ENCODE measurements at places on chromosomes 4 and X.

- no peak for DNase-seq
Observed at GRCh38 chr4:95979961-95980876, 140.3 kb downstream of the PDHA2 start.

DNA sequence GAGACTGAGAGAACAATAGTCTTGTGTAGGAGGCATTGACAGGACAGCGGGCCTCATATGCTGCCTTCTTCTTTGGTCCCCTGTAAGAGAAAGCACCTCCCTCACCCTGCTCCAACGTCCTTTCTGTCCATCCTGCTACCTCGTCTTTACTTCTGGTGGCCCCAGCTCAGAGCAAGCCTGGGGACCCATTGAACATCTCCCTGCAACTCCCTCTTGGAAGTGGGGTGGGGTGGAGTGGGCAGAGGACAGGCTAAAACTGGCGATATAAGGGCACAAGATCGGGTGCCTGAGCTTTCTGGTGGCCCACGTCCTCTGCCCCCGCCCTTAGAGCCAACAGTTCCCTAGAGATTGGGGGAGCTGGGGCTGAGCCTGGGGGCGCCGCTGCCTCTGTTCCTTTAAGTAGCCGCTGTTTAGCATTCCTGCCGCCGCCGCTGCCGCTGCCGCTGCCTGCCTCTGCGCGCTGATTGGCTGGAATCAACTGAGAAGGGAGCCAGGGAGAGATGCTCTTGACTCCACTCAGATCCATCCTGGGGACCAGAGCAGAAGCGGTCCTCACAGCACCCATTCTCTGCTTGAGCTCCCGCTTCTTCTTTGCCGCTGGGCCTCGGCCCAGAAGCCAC, at the start of gene DLG3:
TSS of gene DLG3 (plus strand) at position 510 of the 620 bp plus-strand sequence. CDS start 367 bp downstream, outside the sequence.
- DNase-seq, result no peak

- no peak for DNase-seq
Observed at GRCh38 chr4:108916638-108917037, 153.8 kb upstream of the ETNPPL start.

DNA sequence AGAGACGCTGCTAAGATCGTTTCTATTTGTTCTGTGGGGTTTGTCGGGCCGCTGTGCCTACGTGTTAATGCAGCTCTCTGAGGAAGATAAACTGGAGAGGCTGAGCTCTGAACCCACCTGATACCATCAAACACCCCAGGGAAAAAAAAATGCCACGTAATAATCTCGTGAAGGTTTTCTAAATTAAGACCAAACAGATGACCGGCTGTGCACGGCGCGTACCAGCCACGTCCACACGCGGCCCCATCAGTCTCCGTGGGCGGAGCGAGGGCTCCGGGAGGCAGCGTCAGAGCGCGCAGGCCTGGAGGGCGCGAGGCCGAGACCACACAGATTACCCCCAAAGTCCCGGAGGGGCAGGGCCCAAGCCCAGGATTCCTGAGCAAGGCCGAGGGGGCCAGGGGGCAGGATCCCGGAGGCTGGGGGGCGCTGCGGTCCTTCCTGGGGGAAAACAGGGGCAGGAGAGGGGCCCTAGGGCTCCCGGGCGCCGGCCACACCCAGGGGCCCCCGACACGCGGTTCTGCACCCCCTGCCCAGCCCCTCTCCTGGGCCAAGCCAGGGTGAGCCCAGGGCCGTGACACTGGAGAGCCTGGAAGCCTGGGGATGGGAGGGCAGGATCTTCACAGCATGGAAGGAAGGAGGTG, 91.9 kb downstream of the FAM53A start:
- no peak for DNase-seq

DNA sequence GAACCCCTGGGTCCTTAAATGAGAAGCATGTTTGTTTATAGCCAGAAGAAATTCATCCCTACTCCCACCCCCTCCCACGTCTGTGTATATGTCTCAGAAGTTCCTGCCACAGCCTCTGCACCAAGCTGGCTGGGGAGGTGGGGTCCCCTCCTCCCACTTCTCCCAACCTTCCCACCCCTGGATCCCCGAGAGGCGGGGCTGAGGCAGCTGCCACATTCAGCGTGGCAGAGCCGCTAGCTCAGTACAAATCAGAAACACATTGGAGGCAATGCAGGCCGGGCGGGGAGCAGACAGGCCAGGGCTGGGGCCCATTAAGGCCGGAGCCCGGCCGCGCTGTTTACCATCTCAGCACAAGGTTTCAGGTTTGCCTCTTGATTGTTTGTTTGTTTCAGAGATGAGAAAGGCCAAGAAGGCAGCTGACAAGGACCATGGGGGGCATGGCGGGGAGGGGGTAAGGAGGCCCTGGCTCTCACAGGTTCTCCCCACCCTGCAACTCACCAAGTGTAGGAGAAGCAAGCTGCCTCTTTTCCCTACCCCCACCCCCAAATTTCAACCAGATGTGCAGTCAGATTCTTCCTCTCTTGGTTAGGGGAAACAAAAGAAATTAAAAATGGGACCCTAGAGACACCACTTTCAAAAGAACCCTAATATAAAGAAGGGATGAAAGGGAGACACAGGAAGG, 22.3 kb downstream of the PJA1 start:
- DNase-seq, result no peak

GRCh38 chrX:84709987-84710386, 207.7 kb upstream of the HDX start:
- DNase-seq, result no peak

DNA sequence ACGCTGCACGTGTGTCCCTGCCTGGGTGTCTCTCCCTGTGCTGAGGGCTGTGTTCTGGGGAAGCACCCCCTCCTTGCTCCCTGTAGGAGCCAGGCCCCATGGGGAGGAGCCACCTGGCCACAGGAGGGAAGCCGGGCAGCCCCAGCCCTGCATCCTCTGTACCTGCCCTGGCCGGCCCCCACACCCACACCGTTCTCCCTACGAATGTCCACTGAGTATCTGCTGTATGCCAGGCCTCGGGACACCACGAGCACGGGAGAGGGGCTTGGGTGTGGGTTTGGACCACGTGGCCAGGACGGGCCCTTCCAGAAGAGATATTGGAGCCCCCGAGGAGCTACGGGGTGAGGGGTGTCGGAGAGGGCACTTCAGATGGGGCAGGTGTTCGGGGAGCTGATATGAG, 6.3 kb downstream of the FGFRL1 start:
- no peak for DNase-seq

DNA sequence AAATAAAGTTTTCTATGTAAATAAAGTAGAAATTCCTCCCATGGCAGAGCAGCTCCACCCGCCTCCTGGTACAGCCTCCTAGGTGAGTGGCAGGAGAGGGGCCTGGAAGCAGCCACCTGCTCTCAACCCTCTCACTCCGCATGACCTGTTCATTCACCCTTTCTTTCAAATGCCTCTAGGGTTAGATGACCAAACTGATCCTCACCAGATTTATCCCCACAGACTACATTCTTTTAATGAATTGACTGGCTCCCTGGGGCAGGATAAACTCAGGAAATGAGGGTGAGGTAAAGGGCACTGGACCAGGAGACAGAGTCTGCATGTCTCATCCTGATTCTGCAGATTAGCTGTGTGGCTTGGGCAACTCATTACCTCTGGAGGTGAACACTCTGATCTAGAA, 32.6 kb upstream of the NKX6-1 start:
- DNase-seq, result no peak

GRCh38 chrX:16213961-16214360, 46.7 kb downstream of the MAGEB17 start:
- DNase-seq, result no peak

DNA sequence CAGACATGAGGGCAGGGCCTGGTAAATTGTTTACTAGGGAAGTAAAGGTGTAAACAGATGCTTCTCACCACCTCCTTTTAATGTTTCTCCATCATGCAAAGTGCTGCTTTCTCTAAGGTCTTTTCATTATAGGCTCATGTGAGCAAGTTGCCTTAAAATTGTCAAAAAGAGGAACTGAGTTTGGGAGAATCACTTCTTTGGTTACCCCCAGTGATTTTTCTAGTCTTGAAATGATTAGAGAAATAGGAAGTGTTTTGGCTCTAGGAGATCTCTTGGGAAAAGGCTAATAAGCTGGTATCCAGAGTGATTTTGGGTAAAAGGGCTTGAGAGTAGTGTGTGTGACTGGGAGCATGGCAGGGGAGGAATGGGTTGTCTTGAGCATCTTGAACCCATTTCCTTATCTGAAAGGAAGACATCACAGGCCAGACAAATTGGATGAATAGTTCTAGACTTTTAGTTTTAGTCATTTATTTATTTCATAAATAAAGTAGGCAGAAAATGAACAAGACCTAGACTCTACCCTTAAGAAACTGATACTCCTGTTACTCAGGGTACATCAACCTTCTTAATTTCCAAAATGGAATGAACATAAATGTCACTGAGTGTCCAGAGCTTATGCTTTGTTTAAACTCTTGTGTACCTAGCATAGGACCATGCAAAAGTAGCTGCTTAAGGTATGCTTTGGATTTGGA, 14.2 kb downstream of the GRPR start:
- DNase-seq, result no peak

DNA sequence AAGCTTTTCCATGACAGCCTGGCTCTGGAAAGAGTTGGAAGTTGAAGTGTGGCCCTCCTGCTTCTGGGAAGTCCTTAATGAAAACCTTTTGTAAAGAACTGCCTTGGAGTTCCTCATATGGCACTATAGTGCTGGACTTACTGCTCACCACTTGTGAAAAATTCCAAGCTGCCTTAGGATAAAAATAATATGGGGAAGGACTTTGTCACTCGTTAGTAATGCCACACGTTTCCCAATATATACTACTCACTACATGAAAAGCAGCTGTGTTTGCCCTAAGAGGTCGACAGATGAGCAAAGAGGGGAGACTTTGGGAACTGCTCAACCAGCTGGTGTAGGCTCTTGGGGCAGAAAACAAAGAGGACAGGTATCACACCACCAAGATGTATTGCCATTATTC, 11.7 kb downstream of the OPHN1 start:
- DNase-seq, result no peak

GRCh38 chrX:10254739-10255138, 98.0 kb downstream of the CLCN4 start:
- no peak for DNase-seq

GRCh38 chr4:75908555-75908954, 6.3 kb upstream of the PPEF2 start:
- no peak for DNase-seq

- DNase-seq, result no peak
Observed at GRCh38 chr4:111400741-111401140, 744.5 kb upstream of the FAM241A start.

DNA sequence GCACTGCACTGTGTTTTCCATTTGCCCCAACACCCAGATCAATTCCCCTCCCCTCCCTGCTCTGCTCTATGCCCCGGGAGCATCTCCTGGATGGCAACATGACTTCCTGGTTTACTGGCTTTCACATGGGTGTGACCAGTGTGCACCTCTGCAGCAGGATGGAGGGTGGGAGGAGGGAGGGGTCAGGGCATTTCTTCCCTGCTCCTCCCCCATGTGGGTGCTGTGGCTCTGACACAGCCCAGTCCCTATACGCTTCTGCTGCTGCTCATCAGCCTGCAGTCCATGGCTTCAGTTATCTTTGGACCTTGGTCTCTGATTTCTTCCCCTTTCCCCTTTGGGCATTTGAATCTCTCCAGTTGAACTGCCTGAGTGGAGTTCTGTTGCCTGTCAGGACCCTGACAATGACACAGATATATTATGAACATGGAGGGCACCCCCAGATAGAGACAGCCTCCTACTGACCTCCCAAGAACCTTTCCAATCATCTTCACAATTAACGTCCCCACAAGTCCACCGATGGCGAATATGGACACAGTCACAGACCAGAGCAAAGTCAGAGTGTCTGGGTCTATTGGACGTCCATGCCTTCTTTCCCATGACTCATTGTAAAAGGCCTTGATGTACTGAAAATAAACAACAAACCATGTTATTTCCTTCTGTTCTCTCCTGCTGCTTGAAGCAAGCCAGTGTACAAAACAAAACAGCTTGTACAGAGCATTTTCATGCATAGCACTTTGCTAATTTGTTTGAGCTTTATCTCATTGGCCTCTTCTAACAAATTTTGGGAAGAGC, 24.8 kb downstream of the SLC2A9 start:
- no peak for DNase-seq

DNA sequence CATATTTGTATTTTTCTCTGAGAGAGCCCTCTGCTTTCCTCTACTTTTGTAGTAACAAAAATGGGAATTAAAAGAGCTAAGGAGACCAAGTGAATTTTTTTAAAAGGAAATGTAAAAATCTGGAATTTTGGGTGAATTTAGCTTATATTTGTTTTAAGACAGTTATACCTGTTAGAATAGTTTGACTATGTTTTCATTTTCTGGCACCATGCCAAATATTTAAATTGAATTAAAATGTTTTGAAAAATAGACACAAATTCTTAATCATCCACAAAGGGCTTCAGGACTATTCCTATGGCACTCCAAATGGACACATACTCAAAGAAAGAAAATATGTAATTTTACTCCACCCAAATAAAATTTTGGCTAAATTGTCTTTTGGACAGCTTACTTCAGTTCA, 209.6 kb downstream of the SH3BGRL start:
- DNase-seq, result no peak

DNA sequence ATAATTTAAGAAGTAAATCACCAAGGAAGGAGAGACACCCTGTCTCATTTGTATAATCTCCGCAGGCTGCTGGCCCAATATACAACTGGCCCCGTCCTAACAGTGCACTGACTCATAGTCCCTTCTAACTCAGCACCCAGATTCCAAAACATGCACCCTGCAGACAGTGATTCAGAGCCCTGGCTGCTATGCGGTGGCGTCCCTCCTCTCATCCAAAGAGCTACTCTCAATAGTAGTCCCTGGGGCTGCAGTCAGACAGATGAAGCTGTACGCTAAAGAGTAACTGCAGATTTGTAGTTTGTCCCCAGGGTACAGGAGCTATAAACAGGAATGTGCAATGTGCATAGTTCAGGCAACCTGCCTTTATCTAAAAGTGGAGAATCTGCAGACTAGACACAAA, 23.0 kb downstream of the GABRA3 start:
- no peak for DNase-seq

- no peak for DNase-seq
Observed at GRCh38 chr4:118825799-118826198, 10.1 kb downstream of the SEC24D start.

- DNase-seq, result no peak
Observed at GRCh38 chr4:32025851-32026459, 1305.8 kb downstream of the PCDH7 start.

DNA sequence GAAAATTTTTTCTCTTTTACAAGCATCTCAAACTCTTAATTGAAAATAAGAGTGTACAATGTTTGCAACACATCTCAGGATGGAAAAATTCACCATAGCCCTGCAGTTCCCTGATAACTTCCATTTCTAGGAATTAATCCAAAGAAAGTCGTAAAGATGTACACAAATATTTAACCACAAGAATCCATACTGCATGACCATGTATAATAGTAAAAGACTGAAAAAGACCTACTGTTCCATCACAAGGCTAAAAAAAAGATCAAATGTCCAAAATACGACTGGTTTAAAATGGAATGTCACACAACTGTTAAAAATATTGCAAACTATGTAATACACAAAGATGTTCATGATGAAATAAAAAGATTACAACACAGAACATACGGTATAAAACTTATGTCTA, 32.1 kb downstream of the HUWE1 start:
- no peak for DNase-seq

DNA sequence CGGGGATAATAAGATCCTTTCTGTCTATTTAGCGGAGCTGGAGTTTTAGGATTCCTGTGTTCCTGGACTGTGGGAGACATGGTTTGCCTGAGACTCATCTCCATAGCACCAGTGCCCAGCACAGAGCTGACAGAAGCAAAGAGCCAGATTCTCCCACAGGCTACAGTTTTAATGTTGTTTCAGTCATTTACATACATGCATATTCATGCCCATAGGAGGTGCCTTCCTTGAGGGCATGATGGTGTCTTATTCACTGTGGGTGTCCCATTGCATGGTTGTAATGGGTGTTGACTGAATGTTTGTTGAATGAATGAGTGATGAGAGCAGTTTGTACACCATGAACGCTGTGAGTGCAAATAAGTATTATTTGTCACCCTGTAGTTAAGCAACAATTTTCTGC, 260.6 kb downstream of the EVC2 start:
- DNase-seq, result no peak
